Stimulated activated CD4-positive, alpha-beta T cell treated with anti-CD3 and anti-CD28 coated beads, Interleukin-15, amount 100 ng/mL, for 1 hour (primary cell): ENCODE measurements at places on chromosomes 5 and 9.

GRCh38 chr9:93594041-93594756 lies 17.8 kb downstream of the PHF2 start:
- no peak for DNase-seq

- no peak for DNase-seq
Measured at GRCh38 chr9:129949821-129950220, 93.2 kb downstream of the FNBP1 start.

DNA sequence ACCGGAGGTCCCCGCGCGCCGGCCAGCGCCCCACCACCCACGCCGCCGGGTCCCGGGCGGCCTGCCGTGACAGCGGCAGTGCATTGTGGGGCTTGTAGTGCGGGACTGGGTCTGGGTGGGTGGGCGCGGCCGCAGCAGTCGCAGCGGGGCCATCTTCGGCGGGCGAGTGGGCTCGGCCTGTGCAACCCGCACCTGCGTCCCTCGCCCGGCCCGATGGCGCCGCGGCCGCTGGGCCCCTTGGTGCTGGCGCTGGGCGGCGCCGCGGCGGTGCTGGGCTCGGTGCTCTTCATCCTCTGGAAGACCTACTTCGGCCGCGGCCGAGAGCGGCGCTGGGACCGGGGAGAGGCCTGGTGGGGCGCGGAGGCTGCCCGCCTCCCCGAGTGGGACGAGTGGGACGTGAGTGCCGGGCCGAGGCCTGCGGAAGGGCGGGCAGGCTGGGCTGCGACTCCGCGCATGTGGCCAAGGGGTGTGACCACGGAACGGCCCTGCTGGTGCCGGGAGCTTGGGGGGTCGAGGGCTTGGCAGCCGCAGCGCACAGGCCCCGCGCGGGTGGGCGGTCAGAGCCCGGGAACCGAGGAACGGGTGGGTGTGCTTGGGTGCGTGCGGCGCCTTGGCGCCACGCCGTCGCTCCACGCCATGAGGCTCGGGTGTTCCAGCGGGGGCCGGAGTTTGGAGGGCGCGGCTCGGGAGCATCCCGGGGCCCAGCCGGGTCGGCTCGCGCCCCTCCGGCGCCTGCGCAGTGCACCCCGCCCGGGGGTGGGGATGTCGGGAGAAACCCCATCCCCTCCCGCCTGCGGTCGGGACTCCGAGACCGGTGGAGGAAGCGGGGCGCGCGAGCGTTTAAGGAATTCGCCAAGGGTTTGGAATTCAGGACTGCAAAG lies at the start of gene ARL10:
Gene ARL10 (plus strand): TSS at position 137 of the 881 bp plus-strand sequence. CDS start 77 bp downstream, at position 214.
- peak; percentile 49 for DNase-seq

- no peak for DNase-seq
Measured at GRCh38 chr5:90983711-90984124, 399.4 kb downstream of the ARRDC3 start.

DNA sequence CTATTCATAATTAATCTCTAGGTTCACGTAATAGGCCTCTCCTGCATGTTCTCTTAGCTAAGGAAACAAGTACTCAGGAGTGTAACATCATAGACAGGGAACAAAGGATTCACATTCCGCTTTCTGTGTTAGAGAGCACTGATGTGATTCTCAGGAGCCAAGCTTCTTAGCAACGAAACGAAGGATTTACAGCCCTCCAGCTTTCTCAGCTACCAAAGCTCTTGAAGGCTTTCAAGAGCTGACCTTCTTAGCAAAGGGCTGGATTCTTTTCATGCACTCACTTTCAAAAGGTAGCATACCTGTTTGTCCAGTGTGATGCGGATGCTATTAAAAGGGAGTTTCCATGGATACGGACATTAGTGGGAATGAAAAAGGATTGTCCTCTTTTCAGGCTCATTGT lies 107.4 kb downstream of the TUSC1 start:
- DNase-seq = no peak

- DNase-seq = no peak
Measured at GRCh38 chr5:157952374-157952685, 93.4 kb upstream of the CLINT1 start.

- DNase-seq = no peak
Measured at GRCh38 chr5:38249301-38249700, 9.1 kb upstream of the EGFLAM start.

DNA sequence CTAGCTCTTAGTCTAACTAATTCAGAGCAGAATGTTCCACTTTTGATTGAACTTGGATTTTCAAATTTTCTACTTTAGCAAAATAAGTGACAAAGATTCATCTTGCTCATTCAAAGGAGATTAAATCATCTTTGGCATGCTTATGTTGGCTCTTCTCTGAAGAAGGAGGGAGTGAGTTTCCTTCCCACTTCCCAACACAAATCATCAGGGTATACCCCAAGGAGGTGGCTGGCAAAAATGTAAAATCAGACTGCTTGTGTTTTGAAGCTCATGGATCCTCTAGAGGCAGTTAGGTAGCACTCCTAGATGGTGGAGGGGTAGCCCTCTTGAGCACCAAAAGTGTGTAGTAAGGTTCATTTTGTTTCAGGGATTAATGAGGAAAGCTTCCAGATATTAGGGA lies 343.1 kb downstream of the OSTF1 start:
- DNase-seq = no peak

GRCh38 chr5:65198456-65199120 lies 283.1 kb downstream of the ADAMTS6 start:
- DNase-seq = no peak

DNA sequence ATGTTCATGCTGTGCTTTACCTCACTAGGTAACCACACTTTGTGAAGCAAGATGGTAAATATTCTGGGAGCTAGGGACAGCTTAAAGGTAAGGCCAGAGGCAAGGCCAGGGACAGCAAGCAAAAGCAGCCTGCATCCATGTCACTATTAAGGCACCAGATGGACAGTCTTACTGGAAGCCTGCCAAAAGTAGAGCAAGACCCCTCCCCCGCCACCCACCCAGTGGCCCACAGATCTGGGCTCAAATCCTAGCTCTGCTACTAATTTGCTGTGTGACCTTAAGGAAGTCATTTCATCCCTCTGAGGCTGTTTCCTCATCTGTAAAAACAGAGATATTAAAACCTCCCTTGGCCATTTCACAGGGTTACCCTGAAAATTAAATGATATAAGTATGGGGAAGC lies 13.2 kb upstream of the ERMP1 start:
- DNase-seq = no peak

- DNase-seq = no peak
Measured at GRCh38 chr5:6683241-6683640, 30.0 kb upstream of the TENT4A start.

GRCh38 chr5:79544131-79544530 lies 30.2 kb upstream of the HOMER1 start:
- DNase-seq = no peak

GRCh38 chr5:9198394-9198793 lies 347.5 kb downstream of the SEMA5A start:
- DNase-seq = no peak

DNA sequence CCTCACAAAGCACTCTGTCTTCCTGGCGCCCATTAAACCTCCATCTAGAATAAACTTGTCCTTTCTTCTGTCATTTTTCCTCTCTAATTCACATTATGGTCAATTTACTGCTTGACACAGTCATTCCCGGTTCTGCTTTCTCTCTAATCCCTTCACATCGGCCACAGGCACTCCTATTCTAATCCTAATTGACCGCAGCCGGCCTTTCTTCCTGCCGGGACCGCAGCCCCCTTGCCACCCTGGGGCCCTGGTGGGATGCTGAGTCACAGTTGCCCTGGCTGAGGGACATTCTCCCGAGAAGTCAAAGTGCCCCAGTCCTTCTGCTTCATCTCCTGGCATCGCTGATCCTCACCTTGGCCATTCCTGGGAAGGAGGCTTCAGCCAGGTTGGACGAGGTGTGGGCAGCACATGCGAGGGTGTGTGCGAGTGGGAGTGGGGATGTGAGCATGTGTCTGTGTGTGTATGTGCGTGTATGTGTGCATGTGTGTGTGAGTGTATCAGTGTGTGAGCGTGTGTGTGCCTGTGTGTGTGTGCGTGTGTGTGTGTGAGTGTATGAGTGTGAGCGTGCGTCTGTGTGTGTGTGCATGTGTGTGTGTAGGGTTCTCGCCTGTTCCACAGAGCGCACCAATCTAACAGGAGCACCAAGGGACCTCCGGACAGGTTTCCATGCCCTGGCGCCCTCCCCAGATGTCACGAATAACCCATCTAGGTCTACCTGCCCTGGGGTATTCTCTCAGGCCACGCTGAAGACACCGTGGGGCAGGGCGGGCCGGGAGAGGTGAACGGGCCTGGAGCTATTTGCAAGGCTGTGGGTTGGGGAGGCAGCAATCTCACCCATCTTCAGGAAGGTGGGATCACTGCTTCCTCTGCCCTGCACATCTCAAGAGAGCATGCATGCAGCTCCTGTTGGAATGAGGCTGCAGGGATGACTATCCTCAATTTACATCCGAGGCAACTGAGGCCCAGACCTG lies 191.2 kb downstream of the PAX5 start:
- DNase-seq = no peak
